Kidney (tissue), 22 donors: ENCODE measurements at places on chromosomes 16 and 17.

DNA sequence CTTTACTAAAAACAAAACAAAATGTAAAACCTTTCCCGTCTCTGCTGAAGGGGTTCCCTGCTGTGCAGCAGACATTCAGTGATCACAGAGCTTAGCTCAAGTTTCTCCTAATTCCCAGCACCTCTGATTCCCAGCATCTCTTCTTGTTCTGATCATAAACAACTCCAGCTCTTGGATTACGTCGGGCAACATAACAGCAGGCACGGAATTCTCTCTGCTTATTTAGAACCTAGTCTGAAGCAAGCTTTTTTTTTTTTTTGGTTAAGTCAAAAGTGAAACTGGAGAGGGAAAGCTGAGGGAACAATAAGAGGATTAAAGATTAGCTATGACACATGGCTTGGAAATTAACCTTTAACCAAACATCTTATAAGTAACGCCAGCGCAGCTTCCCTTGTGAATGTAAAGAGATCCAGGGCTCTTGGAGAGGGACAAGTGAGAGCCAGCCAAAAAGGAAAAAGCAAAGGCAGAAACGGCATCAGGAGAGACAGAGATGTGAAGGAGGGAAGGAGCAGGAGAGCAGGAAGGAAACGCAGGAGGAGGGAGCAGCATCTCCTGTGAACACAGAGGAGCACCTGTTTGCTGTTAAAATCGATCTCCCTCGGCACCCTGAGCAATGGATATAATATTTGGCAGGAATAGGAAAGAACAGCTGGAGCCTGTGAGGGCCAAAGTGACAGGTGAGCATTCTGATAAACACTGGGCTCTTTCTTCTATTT is at the start of gene BCO1:
TSS of gene BCO1 (plus strand) at position 394 of the 716 bp plus-strand sequence. CDS start at position 614, 220 bp downstream.
- peak; percentile 86 for DNase-seq

- no peak for DNase-seq
These were observed 34.1 kb downstream of the GLP2R start for GRCh38 chr17:9859781-9860180.

GRCh38 chr16:67186550-67186950 is 2.8 kb upstream of the MATCAP1 start:
- DNase-seq = no peak

DNA sequence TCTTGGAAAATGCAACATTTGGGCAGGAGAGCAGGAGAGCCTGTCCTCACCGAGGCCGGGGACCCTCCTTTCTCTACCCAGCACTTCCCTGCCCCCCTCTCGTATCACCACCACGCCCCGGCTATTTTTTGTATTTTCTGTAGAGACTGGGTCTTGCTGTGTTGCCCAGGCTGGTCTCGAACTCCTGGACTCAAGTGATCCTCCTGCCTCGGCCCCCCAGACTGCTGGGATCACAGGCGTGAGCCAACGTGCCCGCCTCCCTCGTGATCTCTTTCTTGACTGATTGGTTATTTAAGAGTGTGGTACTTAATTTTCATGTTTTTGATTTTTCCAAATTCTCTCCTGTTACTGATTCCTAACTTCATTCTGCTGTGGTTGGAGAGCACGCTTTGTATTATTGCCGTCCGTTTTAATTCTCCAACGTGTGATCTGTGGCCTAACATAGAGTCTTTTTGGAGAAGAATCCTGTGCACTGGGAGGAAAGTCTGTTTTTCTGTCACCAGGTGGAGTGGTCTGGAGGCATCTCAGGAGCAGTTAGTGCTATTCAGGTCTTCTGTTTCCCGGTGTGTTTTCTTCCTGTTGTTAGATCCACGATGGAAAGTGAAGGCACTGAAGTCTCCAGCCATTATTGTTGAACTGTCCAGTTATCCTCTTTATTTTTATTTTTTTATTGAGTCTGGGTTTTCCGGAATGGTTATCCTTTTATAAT is 40.4 kb downstream of the ZNF778 start:
- DNase-seq = no peak

- DNase-seq = no peak
These were observed 5.7 kb upstream of the DHX8 start for GRCh38 chr17:43477832-43478634.

DNA sequence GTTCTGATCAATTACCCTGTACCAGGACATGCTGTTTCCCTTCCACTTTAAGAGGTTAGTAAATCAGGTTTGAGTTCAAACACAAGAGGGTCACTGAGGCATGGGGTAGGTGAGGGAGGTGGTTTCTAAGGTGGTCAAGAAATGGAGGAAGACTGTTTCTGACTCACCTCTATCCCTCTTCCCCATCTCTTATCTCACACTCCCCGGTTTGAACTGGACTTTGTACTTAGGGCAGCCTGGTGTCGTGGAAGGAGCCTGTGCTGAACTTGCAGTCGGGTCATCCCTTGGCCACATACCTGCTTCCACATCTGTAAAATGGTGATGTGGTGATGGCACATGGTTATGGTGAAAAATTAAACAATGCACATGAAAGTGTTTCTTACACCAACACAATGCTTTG is 17.2 kb upstream of the TMEM98 start:
- no peak for DNase-seq

- no peak for DNase-seq
These were observed 14.1 kb downstream of the FLYWCH2 start for GRCh38 chr16:2897110-2897509.

DNA sequence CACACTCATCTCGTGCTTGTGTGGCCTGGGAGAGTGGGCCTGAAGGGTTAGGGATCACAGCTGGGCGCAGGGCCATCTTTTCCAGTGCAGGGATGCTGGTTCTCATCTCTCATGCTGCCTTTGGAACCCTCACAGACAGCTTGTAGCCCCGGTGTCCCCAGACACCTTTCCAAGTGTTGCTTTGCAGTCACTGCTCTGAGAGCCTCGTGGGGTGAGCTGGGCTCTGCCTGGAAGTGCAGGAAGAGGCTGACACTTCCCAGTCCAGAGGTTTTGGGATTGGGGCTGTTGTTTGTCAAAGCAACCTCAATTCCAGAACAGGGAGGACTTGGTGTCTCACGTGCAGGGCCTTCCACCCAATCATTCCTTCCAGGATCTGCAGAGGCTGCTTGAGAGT is 28.2 kb downstream of the TBX4 start:
- no peak for DNase-seq

- DNase-seq = no peak
These were observed 179.1 kb downstream of the ABCC12 start for GRCh38 chr16:47976636-47977210.

GRCh38 chr16:78505544-78506366 is 406.3 kb downstream of the WWOX start:
- DNase-seq = peak; percentile 65

GRCh38 chr16:54268766-54269165 is 17.8 kb downstream of the IRX3 start:
- no peak for DNase-seq

- DNase-seq = no peak
These were observed 70.6 kb downstream of the SREBF1 start for GRCh38 chr17:17766077-17766743.
